ENCODE measurements at places on chromosomes 1 and 21. TPM values are rescaled to one million over a fixed set of nuclear protein-coding genes. Genes with fewer than 3 reads are reported as not detected.

The C1orf115 gene
- total RNA-seq = 11.0 TPM

The TAF5L gene
- 12.5 TPM for total RNA-seq

The PYHIN1 gene
- total RNA-seq = 4.2 TPM

The OLFML2B gene
- 12.8 TPM for total RNA-seq

The NCSTN gene
- 50.6 TPM for total RNA-seq

Measured in vagina (tissue), 2 donors.